ENCODE measurements at places on chromosomes 16 and 17.
A peak's percentile ranks its signal among the peaks of the same experiment; 100 is the strongest.

DNA sequence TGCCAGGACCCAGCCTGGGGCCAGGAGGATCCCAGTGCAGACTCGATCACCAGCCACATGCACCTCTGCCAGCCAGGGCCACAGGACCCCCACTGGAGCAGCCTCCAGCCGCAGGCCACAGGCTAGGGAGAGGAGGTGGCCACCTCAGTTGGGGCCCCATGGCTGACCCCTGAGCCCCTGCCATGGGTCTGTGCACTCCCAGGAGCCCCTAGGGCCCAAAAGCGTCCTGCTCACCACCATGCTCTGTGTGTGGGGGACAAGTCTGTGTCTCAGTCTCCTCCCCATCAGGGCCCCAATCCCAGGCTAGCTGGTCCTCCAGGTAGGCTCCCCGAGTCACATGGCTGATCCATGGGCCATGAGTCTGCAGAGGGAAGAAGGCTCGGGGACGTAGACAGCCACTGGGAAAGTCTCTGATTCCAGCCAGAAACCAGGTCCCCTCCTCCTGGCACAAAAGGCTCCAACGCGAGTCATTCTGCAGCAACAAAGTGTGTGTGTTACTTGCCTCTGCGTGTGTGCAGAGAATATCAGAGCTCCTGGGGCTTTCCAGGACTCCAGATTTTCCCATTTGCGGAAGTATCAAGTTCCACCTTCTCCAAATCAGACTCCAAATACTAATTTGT is 6.1 kb upstream of the PRSS8 start:
- no peak for DNase-seq

DNA sequence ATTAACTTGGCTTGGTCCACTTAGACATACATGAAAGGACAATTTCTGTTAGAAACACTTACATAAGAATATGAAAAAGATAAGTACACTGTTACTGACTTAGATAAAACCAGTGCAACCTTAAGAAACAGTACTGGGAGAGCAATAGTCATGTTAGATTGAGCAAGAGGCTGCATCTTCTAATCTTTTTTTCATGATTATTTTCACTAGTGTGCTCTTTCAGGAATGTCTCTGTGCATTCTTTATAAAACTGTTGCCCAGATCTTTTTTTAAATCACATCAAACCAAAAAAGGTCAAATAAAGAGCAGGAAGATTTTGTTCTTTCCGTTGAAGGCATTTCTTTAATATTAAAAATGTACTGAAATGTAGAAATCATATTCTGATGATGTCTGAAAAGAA is 100.7 kb upstream of the AXIN2 start:
- DNase-seq, result no peak

DNA sequence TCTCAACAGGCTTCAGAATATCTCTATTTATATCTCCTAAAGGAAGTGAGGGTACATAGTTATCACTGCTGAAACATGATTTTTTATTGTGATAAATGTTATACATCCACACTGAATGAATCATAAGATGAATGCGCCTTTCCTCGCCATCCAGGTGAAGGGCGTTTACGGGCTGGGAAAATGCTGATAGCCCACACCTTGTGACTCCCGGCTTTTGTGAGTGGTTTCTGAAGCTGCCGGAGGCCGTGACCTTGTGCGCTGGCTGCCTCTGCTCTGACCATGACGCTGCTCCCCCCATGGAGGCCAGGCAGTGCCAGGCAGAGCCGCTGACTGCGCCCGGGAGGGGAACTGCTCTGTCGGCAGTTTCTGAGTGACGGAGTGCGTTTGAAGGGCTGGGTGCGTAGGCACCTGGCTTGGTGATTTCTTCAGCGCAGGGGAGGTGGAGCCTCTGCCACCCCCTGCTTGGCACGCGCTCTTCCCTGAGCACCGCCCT is 97.2 kb downstream of the RAP1GAP2 start:
- DNase-seq, result no peak

DNA sequence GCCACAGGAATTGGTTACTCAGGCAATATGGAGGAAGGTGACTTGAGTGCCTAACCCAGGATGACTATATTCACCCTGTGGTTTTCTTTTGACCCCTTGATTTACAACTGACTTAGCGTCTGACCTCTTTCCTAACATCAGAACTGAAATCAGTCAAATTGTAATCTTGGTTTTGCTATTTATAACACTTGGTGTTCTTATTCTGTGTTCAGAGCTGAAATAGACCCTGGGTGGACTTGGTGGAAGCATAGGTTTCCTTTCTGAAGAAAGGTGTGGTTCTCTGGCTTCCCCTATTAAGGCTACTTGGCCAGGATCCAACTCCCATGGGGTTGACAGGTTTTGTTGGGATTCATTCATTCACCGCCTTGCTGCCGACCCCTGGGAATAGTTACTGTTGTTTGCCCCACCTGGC is 80.8 kb downstream of the CLEC16A start:
- DNase-seq, result no peak

GRCh38 chr17:33798308-33798707 is 456.8 kb upstream of the CCL2 start:
- DNase-seq, result no peak

GRCh38 chr17:50872710-50873424 is 6.7 kb upstream of the TOB1 start:
- DNase-seq, result peak; percentile 38
